ENCODE measurements at places on chromosomes 16 and 17. TPM values are rescaled to one million over a fixed set of nuclear protein-coding genes. Genes with fewer than 3 reads are reported as not detected.
A peak's percentile ranks its signal among the peaks of the same experiment; 100 is the strongest.

GRCh38 chr17:5247621-5248020 is 13.0 kb upstream of the SCIMP start:
- no peak for DNase-seq

DNA sequence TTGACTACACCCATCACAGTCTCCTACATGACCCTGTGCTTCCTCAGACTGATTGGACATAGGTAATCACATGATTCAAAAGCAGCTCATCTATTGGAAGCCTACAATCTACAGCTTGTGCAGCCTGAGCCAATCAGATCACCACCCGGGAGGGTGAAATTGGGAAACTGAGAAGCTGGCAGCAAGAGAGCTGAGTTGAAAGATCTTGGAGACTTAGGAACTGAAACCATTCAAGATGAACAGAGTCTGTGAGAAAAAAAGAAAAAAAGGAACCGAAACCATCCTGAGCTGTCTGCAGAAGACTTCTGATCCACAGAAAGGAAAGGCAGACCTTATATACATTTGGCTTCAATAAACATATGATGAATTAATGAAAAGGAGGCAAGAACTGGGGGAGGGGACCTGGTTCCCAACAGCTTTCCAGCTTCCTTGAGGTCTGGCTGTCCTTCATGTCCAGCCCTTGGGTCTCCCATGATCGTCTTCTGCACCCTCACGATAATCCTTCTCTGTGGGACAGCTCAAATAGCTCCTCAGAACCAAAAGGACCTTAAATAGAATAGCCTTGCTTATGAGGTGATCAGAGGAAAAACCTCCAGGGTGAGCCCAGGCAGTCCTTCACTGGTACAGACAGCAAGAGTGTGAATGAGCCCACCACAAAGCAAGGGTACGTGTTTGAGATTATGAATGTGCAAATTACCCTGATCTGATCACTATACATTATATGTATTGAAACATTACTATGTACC is 32.6 kb downstream of the PLXDC1 start:
- no peak for DNase-seq

GRCh38 chr17:33816036-33816435 is 439.0 kb upstream of the CCL2 start:
- no peak for DNase-seq

- no peak for DNase-seq
Observed at GRCh38 chr17:82902972-82903874, 63.4 kb upstream of the ZNF750 start.

LCAT gene
- 3.3 TPM for total RNA-seq

DNA sequence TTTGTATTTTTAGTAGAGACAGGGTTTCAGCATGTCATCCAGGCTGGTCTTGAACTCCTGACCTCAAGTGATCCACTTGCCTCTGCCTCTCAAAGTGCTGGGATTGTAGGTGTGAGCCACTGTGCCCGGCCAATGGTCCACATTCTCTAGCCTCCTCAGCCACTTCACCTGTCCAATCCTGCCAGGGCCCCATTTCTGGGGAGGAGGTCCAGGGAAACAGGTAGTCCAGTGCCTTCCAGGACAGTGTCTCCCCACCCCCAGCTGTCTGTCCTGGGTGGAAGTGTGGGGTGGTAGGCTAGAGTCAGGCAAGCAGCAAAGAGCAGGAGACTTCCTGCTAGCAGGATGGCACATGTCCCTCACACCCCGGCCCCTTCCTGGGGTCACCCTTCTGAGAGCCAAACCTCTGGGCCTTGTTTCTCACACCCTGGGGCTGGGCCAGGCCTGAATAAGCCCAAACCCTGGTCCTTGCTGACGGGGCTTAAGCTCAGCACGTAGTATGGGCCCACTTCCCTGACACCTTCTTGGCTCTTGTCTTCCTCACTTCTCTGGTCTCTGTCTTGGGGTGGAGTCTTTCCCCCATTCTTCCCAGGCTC is 5.0 kb downstream of the FHOD1 start:
- DNase-seq, result peak; percentile 55

OR2C1 gene
- 0.17 TPM for total RNA-seq

- DNase-seq, result peak; percentile 87
Observed at GRCh38 chr16:68792465-68793324, 50.6 kb upstream of the TANGO6 start.

DNA sequence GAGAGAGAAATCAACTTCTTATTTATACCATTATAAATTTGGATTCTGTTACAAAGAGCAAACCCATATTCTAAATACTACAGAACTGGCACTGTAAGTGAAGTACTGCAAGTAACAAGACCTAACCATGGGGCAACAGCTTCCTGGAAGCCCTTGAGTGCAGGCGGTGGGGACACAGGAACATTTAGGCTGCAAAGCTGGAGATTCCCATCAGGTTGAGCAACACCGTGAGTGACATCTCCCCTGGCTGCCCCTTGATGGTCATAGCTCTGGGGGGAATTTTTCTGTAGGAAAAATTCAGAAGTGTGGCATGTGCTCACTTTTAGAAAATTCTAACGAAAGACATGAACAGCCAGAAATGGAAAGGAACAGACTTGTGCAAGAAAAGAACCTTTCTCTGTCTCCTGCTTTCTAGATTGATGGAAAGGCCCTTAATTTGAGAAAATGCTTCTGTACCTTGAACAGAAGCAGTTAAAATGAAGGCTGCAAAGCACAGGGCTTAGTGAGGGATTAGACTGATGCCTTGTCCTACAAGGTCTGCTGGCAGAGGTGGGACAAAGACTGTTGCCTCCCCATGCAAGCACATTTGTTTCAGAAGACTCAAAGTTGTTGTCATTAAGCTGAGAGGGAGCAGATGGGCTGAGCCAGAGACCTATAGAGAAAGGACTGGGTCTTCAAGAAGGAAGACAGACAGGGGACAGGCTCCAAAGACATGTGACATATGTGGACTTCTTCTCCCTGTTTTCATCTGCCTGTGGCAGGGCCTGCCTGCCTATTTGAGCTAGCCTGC is 380.8 kb downstream of the SLC39A11 start:
- DNase-seq, result no peak

MPRIP gene
- total RNA-seq, result 104 TPM

GRCh38 chr17:80260791-80261158 is at the start of gene RNF213:
TSS of gene RNF213 (plus strand) at chr17:80260852. CDS start at chr17:80263682, 2,830 bp downstream.
- peak; percentile 19 for DNase-seq

DNA sequence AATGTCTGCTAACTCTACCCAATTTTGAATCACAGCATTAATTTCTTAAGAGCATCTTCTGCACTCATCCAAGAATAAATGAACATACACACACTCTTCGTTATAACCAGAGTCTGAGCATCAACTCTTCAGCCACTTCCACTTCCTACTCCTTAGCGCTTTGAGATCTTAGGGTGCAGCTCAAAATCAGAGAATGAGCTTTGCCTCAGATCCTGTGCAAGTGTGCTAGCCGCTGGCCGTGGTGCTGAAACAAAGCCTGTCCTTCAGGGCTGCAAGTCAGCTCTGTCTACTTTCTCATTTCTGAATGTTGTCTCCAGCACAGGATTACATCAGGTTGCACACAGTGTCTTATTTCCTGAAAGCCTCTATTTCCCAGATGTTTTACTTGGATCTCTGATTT is 165.4 kb downstream of the AIPL1 start:
- DNase-seq, result peak; percentile 14

TNFSF13 gene
- 1.5 TPM for total RNA-seq

NTN3 gene
- 2.1 TPM for total RNA-seq

SOCS3 gene
- total RNA-seq, result 163 TPM

DNA sequence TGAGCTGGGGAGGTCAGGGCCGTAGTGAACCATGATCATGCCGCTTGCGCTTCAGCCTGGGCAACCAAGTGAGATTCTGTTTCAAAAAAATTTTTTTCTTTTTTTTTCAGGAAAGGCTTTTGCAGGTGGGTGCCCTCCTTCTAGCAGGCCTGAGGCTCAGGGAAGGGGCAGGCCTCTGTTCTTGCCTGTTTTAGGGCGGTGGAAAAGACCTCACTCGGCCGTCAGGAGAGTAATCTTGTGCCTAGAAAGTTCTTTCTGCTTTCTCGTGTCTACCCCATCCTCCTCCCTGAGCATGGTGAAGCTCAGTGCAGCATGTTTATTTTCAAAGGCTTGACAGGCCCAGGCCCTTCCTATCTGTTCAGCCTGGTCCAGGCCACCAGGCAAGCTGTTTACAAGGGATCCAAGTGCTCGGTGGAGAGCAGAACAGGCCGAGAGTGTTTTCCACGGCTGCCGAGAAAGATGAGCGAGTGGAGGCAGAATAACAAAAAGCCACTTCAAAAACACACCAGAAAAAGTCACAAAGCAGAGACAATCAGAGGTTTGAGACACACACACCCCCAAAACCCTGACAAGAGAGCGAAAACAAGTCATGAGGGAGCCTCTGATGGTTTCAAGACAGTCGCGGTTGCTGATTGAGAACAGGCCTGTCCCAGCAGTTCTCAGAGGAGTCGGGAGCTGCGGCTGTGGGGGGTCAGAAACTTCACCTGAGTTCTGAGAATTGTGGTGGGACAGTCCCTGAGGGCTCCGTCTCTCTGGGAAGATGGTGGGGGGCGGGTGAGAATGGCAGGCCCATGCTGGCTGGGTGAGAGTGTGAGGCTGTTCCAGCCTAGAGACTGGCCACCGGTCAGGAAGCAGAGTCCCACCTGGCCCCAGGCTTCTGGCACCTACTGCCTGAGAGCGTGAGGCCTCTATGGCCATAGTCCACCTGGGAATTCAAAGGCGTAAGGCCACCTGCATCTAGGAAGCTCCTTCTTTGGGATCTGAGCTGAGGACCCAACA is 37.5 kb upstream of the CCR7 start:
- DNase-seq, result no peak

DNA sequence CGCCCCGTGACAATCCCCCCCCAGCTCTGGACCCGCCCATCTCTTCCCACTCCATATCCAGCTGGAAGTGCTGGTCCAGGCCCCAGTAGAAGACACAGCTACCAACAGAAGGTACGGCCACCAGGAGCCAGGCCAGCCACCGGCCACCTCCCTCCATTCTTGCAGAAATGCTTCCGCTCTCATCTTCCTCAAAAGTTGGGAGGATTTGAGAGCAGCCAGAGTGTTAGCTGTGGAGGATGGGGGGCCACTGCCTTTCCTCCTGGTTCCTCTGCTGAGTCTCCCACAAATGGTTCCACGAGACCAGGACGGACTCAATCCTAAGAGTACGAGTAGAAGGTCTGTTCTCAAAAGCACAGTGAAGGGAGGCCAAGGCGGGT is 78.3 kb downstream of the GAS7 start:
- DNase-seq, result no peak

ZNF469 gene
- total RNA-seq, result 1.3 TPM

EXOC3L1 gene
- 0.26 TPM for total RNA-seq

DNA sequence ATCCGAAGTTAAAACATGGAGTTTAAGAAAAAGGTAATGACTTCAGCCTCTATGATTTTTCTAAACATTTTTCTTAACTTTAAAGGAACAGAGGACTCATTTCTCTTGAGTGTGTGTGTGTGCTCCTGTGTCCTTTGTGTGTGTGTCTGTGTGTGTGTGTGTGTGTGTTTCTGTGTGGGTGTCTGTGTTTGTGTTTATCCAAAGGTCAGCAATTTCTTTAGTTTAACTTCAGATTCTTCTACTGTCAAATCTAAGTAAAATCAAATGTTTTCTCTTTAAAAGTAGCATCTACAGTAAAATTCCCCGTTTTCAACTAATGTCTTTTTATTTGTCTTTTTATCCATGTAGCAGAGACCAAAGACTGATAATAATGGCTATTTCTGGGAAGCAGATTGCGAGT is 31.8 kb downstream of the HSBP1 start:
- DNase-seq, result no peak

GRCh38 chr16:35173295-35173694 is 1713.9 kb downstream of the TP53TG3F start:
- DNase-seq, result no peak

MAPT gene
- total RNA-seq, result 0.51 TPM

GRCh38 chr16:28110977-28111376 is 47.5 kb upstream of the GSG1L start:
- no peak for DNase-seq

GRCh38 chr16:7333180-7333725 is 608 bp downstream of the RBFOX1 start:
- no peak for DNase-seq

DNA sequence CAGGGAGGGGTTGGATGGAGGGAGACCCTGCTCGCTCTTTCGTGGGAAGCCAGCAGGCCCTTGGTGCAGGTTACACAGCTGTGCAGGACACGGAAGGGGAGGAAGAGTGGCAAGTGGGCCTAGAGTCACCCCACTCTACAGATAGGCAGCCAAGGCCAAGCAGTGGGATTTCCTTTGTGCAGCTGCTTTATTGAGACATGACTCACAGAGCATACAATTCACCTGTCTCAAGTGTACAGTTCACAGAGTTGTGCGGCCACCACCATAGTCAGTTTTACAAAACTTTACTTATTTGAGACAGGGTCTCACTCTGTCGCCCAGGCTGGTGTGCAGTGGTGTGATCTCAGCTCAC is 91.2 kb upstream of the CIBAR2 start:
- peak; percentile 63 for DNase-seq

GRCh38 chr16:70757183-70757582 is 43.8 kb downstream of the VAC14 start:
- DNase-seq, result no peak

WNT3 gene
- 1.3 TPM for total RNA-seq

CFAP97D1 gene
- total RNA-seq, result under 0.01 TPM
